Fibroblast of villous mesenchyme (primary cell): ENCODE measurements at places on chromosomes 3 and 15. TPM values are rescaled to one million over a fixed set of nuclear protein-coding genes. Genes with fewer than 3 reads are reported as not detected.

Gene CPOX
- total RNA-seq = 19.3 and 27.2 TPM in 2 replicates

GRCh38 chr3:119409844-119410243, 53.6 kb downstream of the TMEM39A start:
- DNase-seq = peak; percentile 13

Gene ARHGAP31
- 15.1 and 15.5 TPM in 2 replicates for total RNA-seq

- peak; percentile 66 for DNase-seq
These were observed 10.5 kb downstream of the CDIN1 start for GRCh38 chr15:36589971-36590370.

Gene XIRP1
- under 0.01 TPM in 1 of 2 replicates, not detected in the other for total RNA-seq

Gene SAMMSON
- not detected in 2 replicates for total RNA-seq

Gene EEF1AKMT4
- total RNA-seq = 3.9 and 5.6 TPM in 2 replicates

DNA sequence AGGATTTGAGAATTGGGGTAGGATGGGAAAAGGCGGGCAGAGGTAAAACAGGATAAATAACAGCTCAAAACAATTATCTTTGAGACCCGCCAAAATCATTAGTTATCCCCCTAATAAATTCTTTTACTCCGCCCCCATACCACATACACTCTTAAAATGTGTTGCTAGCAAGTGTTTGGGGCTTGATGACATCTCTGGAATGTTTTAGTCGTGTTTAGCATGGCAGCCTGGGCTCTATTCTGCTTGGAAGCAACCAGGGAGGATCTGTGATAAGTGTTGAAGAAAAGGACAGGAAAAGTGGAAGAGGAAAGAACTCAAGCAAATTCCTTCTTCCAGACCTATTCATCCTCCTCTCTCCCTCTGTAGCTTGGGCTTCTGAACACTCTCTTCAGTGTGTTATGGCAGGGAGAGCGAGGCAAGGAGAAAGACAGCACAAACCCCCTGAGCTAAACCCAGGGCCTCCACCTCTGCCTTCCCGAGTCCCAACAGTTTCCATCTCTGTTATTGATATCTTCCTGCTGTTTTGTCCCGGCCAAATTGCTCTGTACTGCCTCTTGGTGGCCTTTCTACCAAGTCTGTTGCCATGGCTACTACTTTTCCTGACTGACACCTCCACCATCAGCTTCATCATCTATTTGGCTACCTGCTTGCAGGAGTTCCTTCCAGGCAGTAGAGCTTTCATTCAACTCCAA, 135.8 kb downstream of the RPL22L1 start:
- no peak for DNase-seq

GRCh38 chr3:167839460-167840134, 104.1 kb downstream of the SERPINI1 start:
- DNase-seq = no peak

DNA sequence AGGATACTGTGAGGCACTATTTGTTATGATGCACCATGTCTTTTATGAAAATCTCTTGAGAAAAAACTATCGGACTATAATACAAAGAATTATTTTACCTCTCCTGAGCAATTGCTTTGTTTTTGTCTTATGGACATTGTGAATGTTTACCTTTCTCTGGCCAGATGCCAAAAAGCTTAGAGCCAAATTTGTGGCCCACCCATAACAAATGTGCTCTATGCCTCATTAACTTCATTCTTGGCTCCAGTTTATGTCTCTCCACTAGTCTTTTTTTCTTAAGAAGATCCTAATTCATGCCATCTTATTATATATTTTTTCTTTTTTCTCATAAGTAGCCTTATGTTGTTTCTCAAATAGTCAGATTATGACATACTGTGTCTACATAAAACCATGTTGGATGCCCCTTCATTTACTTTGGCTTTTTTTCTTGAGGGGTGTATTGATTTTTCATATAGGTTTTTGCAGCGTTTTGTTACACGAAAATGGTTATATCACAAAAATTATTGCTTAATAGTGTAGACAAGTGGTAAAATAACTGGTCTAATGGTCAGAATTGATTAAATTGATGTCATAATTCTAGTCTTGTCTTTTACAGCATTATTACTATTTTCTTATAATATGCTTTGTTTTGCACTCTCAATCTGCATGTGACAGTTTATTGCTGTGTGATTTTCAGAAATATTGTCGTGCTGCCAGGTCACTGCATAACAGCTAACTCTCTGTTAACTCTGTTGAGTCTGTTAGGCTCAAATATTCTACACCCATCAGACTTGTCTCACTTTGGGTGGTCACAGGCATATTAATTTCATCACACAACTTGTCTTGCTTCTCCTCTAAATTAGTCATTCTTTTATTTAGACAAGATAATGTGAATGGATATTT, 18.2 kb downstream of the SENP8 start:
- no peak for DNase-seq

Gene FGF7
- 75.7 and 369 TPM in 2 replicates for total RNA-seq

GRCh38 chr3:136678981-136679380, 73.2 kb downstream of the STAG1 start:
- DNase-seq = no peak

- DNase-seq = no peak
These were observed 552.9 kb downstream of the DIPK2A start for GRCh38 chr3:144524531-144524930.

Gene SLC9A9
- total RNA-seq = 2.9 and 3.5 TPM in 2 replicates

Gene FRMD5
- total RNA-seq = 1.3 and 1.9 TPM in 2 replicates

DNA sequence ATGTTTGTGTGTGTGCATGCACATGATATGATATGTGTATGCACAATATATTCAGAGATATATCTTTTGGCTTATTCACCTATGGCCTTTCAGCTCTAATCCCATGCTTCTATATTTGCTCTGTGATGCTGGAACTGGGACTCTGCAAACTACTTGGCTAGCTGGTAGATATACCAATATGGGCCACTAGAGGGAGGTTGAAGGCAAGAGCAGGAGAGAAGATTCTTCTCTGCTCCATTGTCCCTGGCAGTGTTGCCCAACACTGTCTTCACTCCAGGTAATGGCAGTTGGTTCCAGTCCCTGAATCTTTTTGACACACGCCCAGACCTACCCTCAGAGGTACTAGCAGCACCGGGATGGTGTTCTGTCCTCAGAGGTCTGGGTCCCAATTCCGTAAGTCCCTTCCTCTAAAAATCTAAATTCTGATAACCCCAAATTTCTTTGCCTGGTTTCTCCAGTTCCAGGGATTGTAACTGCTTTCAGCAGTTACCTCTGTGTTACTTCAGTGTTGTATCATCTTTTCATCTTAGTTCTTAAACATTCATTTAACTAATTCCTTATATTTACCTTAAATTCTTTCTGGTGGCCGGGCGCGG, 44.7 kb downstream of the GTPBP8 start:
- DNase-seq = peak; percentile 61

Gene FES
- total RNA-seq = 17.3 and 26.1 TPM in 2 replicates

Gene GAP43
- total RNA-seq = not detected in 2 replicates

Gene PLCH1
- total RNA-seq = 11.7 and 14.2 TPM in 2 replicates

DNA sequence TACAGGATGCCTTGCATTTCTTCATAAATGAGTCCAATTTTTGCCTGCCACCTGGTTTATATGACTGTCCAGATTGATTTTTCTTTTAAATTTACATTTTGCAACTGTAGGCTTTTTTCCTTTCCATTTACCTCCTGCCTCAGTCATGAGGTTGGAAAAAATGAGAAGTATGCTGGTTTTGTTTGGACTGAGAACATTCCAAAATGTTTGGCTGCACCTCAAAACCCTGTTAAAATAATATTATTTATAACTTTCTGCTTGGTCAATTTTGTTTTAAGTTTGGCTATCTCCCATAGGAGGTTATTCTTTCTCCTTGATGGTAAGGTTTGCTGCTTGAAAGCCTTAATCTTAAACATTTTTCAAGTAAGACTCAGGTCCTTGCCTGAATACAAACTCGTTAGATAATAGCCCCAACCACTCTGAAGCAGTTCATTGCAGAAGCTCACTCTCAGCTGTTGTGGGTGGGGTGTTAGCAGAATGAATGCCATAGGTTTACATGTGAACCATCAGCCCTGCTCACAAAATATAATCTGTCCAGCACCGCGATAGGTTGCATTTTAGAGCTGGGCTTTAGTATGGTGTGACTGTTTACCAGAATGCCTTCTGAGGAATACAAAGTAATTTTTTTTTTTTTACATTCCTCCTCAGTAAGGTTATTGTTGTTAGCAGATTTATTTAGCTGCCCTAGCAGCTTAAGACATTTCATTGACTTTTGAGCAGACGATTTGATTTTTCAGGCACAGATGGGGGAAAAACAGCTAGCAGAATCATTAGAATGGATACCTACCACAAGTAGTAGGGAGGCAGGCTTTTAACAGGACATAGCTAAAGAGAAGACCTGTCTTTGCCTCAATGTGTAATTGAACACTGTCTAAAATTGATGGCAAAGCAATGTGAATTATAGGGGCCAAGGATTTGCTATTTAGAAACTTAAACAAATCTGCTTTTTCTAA, 630.8 kb upstream of the KCNMB2 start:
- peak; percentile 87 for DNase-seq

GRCh38 chr3:35666888-35667287, 27.6 kb downstream of the ARPP21 start:
- no peak for DNase-seq

Gene HRG
- total RNA-seq = not detected in 2 replicates

- DNase-seq = no peak
These were observed 345.6 kb upstream of the PROK2 start for GRCh38 chr3:72130565-72130964.

Gene HTR3D
- not detected in 2 replicates for total RNA-seq

- DNase-seq = no peak
These were observed 126.0 kb upstream of the CCNL1 start for GRCh38 chr3:157285966-157286365.

Gene SCAMP5
- 0.43 and 1.6 TPM in 2 replicates for total RNA-seq

Gene MRPL47
- 45.7 and 53.5 TPM in 2 replicates for total RNA-seq

DNA sequence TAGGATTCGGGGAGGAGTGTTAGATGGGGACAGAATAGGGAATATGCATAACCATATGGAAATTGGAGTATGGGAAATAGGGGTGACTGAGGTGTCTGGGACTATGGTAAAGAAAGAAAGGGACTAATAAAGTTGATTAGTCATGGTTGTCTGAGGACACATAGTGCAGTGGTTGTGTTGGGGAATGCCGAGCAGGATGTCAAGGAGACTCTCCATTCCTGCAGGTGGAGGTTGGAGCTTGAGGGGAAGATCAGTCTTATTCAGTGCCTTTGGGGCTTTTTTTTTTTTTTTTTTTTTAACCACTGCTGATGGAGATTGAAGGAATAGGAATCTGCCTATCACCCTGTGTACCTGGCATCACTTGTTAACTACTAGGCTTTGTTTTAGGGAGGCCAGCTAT, 10.8 kb downstream of the NMD3 start:
- DNase-seq = no peak

Gene CAMK2N2
- total RNA-seq = under 0.01 TPM in 1 of 2 replicates, not detected in the other

DNA sequence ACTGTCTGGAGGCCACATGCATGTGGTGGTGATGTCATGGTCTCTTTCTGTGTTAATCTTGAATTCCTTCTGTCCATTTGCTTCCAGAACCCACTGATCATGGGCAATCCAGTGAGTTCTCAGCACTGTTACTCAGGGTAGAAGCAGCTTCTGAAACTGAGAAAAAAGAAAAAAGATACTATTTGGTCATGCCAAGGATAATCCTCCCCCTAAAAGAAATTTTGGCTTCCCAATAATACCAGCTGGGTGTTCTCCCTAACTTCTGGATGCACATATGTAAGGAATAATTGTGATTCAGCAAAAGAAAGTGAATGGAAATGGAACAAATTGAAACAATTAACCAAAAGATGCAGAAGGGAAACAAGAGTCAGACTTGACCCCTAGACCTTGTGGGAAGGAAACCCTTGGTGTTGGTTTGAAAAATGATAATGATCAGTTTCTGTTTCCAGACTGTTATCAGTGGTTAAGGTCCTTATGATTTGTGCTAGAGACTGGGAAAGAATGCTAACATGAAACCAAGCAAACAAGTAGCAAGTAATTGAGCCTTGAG, 92.3 kb downstream of the RBMS3 start:
- DNase-seq = peak; percentile 78

GRCh38 chr3:172561897-172562640, 38.8 kb upstream of the TNFSF10 start:
- DNase-seq = peak; percentile 63
